ENCODE measurements at places on chromosomes 7 and 10.

DNA sequence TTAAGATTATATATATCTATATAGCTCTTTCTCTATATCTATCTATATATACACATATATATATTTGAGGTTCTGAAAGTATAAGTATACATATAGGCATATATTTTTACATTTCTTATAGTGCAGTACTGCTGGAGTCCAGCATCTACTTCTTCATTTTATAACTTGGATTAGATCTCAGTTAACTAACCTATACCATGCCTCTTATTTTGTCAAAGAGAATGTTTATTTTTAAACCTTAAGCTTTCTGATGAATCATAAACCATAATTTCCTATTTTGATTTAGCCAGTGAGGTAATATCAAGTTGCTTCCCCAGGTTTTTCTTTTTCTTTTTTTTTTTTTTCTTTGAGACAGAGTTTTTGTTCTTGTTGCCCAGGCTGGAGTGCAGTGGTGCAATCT is 8.1 kb downstream of the ZNF32 start:
- no peak for DNase-seq

DNA sequence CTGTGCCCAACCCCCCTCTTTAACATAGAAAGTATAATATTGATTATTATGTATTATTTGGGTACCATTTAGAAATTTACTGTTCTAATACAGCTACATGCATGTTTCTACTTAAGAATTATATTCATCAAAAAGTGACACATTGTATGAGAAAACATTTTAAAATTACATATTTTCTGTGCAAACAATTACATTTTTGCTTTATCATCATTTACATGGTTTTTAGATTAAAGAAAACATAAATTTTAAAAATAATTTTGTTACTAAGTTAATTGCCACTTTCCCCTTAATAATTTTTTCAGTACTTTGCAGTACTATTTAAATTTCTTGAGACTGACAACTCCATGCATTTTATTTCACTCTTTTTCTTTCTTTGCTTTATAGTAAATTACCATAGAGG is 95.3 kb upstream of the GATAD1 start:
- no peak for DNase-seq

DNA sequence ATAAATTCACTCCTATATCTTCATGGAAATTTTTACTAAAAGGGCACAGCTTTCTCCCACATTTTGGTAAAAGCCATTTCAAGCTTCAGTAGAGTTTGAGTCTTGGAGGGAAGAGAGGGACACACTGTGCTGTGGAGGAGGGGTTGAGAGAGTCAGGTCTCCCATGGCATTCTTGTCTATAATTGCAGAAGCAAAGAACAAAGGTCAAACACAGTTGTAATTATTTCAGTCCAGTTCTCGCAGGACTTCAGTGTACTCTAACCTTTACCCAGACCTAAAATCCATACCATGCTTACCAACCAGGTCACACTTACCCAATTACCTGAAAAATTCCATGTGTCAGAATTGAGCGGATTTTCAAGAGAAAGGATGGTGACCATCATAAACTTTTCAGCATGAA is 298.4 kb downstream of the XPNPEP1 start:
- DNase-seq, result no peak

GRCh38 chr10:131860311-131860710 is 40.5 kb upstream of the PPP2R2D start:
- DNase-seq, result no peak

- DNase-seq, result no peak
Measured at GRCh38 chr10:80390740-80391139, 17.6 kb upstream of the PRXL2A start.

GRCh38 chr7:127896659-127897058 is 134.6 kb downstream of the LRRC4 start:
- DNase-seq, result no peak

GRCh38 chr7:94698275-94698674 is 42.3 kb upstream of the SGCE start:
- no peak for DNase-seq

GRCh38 chr10:11345224-11346054 is 266.0 kb downstream of the USP6NL start:
- DNase-seq, result no peak

DNA sequence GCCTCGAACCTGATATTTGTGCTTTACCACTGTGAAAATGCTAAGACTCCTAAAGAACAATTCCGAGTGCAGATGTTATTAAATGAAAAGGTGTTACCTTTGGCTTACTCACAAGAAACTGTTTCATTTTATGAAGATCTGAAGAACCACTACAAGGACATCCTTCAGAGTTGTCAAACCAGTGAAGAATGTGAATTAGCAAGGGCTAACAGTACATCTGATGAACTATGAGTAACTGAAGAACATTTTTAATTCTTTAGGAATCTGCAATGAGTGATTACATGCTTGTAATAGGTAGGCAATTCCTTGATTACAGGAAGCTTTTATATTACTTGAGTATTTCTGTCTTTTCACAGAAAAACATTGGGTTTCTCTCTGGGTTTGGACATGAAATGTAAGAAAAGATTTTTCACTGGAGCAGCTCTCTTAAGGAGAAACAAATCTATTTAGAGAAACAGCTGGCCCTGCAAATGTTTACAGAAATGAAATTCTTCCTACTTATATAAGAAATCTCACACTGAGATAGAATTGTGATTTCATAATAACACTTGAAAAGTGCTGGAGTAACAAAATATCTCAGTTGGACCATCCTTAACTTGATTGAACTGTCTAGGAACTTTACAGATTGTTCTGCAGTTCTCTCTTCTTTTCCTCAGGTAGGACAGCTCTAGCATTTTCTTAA is 47.7 kb downstream of the MINPP1 start:
- no peak for DNase-seq

DNA sequence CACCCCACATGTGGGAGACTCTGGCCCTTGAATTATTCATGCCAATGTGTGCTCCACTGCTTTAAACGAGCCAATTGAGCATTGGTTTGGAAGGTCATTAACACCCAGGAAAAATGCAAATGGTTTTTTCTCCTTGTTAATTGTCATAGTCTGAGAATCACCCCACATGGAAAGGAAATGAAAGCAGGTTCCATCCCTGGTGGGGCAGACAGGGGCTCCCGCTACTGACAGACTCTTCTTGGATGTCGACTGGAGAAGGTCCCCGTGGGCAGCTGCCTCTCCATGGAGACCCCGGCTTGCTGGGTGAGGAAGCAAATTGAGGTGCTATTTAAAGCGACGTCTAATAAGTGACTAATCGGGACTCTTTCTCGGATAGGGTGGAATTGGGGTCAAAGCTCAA is 32.0 kb upstream of the EN2 start:
- DNase-seq, result no peak

DNA sequence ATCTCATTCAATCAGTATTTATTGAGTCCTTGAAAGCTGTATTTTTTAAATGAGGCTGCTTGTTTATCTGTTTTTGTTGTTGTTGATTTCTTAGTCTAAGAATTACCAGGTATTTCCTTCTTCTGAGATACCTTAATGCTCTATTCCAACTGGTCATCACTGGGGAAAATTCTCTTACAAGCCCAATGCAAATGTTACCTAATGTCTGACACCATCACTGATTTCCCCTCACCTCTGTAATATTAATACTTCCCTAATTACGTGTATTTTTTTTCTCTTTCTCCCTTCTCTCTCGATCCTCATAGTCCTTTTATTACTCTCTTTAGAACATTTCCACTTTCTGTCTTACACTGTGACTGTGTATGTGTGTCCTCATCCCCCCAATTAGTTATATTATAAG is 13.9 kb downstream of the HDAC9 start:
- no peak for DNase-seq

DNA sequence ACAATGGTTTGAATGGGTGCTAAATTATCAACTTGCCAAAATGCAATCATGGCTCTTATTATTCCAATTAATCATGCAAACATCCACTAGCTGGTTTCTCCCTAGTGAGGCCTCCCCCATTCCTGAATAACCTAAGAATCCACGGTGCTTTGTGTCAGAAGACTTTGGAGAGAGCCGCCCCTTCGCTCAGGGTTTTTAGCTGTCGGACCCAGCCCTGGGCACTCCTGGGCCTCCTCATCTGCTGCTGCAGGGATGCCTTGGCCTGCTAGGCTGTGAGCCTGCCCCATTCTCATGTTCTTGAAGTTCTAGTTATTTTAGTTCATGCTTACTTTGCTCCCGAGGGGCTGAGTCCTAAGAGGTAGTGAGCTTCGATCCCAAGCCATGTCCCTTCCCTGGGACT is 34.1 kb upstream of the SFRP5 start:
- no peak for DNase-seq

Measured in 8988T (cell line).